ENCODE measurements at places on chromosomes 6 and 20.

- no peak for DNase-seq
Observed at GRCh38 chr20:49889935-49890333, 25.4 kb downstream of the SPATA2 start.

DNA sequence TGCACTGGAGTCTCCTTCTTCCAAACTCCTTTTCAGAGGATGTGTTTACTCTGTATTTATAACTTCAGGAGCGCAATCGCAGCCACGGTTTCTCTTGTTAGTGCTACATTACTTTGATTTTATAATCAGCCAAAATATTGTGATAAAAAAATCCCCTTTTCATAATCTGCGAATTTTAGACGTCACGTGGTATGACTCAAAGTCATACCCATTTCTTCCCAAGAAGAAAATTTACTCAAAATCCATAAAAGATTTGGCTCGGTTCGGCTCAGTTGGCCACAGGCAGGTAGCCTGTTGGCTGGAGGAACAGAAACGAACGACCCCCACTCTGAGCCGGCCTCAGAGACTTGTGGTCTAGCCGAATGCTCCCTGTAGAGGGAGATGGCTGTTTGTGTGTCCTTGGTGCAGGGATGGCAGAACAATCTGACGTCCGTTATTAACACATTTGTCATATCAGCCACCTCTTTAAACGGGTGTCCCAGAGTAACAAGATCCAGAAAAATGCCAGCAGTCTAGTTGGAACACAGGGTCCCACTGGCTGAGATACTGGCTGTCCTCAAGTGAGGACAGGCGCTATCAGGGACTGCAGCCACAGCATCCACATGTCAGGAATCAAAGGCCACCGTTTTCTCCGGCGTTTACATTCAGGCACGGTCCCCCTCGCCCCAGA, 247.6 kb downstream of the DLL1 start:
- DNase-seq, result no peak

DNA sequence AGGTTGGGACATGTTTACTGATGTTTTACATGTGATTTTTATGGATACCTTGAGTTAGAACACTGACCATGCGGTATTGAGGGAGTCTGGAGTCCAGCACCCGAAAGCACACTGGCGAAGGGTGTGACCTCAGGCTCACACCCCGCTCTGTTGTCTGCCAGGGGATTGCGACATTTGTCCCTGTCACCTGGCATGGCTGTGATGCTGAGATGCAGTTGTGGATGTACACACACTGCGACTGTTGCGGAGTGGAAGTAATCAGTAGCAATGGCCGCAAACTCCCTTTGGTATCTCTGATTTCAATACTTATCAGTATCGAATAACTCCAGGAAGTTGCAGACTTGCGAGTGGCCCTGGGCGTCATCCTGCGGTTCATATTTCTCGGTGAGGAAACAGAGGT, 43.2 kb downstream of the CDH4 start:
- peak; percentile 23 for DNase-seq

GRCh38 chr6:11738661-11739375, 39.8 kb downstream of the ADTRP start:
- no peak for DNase-seq

DNA sequence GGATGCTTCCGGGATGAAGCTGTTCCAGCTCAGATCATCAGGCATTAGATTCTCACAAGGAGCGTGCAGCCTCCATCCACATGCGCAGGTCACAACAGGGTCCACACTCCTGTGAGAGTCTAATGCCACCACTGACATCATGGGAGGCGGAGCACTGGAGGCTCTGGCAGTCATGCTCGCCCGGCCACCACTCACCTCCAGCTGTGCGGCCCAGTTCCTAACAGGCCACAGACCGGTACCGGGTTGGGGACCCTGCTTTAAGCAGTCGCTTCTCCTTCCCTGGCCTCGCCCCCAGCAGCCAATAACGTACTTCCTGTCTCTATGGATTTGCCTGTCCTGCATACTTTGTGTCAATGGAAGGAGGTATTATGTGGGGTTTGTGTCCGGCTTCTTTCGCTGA, 236.8 kb downstream of the TAF4 start:
- DNase-seq, result no peak

DNA sequence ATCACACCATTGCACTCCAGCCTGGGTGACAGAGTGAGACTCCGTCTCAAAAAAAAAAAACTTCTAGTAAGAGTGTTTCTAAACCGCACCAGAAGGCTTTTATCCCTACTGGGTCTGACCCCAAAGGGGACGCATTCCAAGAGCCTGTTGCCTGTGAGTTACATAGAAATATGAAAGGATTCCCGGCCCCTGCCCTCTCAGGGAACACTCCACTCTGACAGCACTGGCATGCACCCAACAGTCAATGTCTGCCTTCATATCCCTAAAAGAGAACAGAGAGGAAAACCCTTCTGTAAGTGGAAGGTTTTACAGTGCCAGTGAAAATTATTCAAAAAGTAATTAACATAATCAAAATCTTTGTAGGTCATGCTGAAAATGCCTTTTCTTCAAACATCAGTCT, 117.1 kb upstream of the PTPRT start:
- no peak for DNase-seq

DNA sequence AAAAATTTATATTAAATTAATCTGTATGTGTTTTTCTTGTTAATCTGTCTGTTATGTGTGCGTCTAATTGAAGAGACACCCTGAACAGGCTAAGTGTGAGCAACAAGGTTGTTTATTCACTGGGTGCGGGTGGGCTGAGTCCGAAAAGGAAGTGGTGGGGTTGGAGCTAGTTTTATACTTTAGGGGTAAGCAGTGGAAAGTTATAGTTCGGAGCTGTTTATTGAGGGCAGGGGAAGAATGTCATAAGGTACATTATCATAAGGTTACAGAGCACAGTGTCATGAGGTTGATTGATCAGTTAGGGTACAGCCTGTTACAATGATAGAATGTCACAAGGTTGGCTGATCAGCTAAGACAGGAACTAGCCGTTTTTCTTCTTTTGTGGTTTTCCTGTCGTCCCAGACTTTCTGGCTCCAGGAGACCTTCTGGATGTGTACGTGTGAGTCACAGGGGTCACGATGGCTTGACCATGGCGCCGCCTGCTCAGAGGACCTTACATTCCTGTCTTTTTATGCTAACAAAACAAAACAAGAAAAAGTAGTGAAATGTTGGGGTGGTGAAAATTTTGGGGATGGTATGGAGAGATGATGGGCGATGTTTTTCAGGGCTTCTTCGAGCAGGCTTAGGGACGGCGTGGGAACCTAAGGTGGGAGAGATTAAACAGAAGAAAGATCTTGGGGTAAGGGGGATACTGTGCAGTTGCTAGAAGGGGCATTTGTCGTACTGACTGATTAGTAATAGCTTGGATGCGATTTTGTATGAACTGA, 754.0 kb upstream of the ADGRB3 start:
- peak; percentile 58 for DNase-seq

DNA sequence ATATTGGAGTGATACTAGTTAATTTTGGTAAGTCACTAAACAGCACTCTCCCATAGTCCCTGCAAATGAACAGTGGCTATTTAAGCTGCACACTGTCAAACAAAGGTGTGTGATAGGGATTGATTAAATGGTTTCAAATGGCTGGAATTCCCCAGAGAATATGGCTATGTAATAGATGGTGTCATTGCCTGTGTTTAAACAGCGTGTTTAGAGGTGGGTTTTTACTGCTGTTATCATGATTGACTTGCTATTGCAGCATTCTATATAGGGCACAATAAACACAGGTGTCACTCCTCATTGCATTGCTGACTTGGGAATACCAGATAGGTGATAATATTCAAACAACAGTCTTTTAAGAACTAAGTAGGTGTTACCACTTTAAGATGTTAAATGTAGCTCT, 171.7 kb upstream of the MAN1A1 start:
- no peak for DNase-seq

DNA sequence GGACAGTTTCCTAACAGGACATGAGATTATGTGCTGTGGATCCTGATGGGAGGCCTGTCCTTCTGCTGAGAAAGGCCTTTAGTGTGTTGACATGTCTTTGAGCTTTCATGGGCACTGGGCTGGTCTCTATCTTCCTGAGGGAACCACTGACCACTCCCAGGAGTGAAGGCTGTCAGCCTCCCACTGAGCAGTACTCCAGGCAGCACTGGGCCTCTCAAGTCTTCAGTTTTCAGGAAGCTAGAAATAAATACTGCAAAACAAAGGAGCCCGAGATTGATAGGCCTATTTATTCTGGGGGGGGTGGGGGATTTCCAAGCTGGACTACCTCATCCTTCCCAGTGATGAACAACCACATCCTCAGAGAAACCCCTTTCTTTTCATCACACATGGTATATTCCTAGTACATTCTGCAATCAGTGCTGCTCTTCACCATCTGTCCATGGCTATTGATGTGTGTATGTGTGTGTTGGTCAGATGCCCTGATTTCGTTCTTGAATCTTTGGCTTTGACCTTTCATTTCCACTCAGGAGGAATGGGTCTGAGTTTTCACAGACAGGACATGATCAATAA, 180.9 kb upstream of the SPTLC3 start:
- peak; percentile 11 for DNase-seq

- no peak for DNase-seq
Observed at GRCh38 chr6:135053406-135053805, 1.2 kb downstream of the HBS1L start.

GRCh38 chr6:33854572-33855030, 50.8 kb upstream of the MLN start:
- DNase-seq, result no peak

DNA sequence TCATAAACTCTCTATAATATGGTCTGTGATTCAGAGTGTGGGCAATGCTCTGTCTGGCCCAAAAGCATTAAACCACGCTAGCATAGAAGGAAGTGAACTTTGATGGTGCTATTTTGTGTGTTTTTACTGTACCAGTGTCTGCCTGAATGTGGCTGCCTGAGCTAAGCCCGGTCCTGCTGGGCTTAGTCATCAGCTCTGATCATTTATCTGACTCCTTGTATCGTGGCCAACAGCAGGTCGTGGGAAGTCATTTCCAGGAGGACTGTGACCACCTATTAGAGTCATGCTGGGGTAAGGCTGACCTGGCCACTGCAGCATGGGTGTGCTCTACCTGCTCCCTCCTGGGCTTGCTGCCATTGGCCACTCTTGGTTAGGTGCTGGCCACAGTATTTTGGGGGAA, 239.1 kb upstream of the CEP162 start:
- peak; percentile 86 for DNase-seq

- no peak for DNase-seq
Observed at GRCh38 chr6:46175446-46175845, 4.7 kb upstream of the ENPP5 start.

DNA sequence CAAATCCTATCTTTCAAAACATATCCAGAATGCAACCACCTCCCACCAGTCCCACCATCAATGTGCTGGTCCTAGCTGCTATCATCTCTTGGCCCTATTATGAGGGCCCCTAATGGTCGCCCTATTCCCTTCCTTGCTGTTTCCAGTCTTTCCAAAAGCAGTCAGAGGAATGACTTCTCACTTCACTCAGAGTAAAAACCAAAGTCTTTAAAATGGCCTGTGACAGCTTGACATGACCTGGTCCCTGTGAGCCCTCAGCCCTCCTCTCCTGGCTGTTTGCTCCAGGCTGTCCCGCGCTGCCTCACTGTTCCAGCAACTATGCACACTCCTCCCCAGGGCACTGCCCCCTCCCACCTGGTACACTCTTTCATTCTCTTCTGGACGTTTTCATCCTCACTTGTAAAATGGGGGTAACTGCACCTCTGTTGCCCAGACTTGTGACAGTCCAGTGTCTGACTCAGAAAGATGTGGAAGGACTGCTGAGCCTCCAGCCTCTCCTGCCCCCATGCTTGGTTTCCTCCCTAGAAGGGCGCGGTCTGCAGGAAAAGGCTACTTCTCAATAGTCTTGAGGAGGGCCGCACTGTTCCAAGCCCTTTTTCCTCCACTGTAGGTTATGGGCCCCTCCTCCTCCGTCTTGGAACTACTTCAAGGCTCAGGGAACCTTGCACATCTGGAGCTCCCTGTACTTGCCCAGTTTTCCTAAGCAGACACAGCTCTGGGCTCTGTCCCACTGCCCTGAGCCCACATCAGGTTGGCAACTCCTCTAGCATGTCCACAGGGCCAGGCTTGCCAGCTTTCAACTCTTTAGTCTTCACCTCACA, 64.7 kb downstream of the MYH7B start:
- DNase-seq, result no peak

DNA sequence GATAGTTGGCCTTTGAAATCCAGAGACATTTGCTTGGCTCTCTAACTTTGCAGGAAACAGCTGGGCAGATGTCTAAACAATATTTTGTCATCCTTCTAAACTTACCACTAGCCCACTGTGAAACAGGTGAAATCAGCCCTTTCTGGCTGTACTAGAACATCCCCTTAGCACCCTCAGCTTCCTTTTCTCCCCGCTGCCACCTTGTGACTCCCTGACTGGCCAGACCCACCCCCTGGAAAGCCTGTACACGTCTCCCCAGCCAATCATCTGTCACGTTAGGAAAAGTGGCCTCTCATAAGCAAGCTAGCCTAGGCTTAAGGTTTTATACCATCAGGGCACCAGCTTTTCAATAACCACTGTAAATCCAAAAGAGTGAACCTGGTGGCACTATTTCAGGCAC, 88.6 kb upstream of the E2F3 start:
- DNase-seq, result no peak

DNA sequence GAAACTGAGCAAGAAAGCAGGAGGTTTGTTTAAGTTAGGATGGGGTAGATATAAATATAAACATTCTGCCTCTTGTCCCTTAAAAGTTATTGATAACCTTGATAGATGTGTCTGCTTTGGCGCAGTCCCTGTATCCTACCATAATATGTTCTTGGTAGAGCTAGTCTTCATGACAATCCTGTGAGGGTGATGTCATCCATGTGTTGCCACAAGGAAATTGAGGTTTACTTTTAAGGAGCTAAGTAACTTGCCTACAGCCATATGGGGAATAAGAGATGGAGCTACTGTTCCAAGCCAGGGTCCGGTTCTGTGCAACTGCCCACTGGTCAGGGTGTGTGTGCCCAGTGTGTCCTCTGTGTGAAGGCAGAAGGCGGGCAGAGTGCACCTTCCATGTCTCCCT, 78.5 kb downstream of the SSR1 start:
- no peak for DNase-seq

DNA sequence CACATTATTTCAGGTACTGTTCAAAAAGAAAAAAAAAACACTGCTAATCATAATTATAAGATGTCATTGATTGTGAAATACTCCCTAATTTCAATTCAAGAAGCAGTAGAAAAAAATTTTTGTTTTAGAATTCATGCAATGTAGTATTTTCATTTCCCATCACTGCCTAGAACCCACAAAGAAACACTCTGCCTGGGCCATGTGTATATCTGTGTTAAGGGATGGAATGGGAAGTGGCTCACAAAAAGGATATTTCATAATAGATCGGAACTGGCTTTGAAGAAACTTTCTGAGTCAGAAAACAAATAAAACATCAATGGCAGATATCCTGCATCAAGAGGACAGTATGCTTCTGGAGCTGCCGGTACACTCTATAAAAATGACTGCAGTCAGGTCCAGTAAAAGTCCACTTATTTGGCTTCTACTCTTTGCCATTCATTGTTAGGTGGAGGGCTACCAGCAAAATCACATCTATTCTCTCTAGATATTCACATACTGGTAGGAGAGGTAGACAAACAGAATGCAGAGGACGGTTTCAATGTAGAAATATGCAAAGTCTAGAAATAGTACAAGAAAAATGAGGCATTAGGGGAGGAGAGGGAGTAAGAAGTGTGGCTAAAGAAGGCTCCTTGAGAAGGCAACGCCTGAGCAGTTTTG, 135.0 kb upstream of the TNFAIP3 start:
- DNase-seq, result peak; percentile 87

All from choroid plexus epithelial cell (primary cell).